Activated T-cell treated with anti-CD3 and anti-CD28 coated beads for 1 hour (primary cell): ENCODE measurements at places on chromosomes 3 and 15.

- DNase-seq = no peak
Measured at GRCh38 chr3:99741588-99741987, 76.1 kb upstream of the CMSS1 start.

DNA sequence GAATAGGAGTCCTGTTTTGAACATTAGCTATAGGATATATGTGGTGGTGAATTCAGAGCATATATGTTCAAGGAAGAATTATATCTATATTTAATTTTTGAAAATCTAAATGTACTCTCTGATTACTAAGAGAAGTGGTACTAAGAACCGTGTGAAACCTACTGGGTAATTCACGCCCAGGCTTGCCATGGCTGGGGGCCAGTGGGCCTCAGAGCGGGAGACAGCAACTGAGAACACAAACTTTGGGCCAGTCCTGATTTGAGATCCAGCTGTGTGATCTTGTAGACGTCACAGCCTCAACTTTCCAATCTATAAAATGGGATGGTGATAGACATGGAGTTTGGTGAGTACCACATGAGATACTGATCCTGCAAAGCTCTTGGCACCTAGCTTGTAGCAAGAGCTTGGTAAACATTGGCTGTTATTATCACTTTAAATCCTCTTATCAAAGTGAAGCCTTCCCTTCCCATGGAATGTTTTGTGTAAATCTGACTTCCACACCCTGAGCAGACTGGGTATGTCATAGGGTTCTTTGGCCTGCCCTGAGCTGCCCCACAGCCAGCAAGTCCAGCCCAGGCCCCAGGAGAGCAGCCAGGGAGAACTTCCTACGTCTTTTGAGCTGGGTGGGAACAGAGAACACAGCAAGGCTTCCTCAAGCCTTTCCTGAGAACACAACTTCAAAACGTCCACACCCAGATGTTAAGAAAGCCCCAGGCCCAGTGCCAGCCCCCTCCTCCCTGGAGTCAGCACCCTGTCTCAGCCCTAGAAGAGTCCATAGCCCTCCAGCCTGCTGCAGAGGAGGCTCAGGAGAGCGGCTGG is 8.2 kb upstream of the PAQR5 start:
- DNase-seq = no peak

- DNase-seq = no peak
Measured at GRCh38 chr15:48559285-48559684, 86.2 kb downstream of the FBN1 start.

DNA sequence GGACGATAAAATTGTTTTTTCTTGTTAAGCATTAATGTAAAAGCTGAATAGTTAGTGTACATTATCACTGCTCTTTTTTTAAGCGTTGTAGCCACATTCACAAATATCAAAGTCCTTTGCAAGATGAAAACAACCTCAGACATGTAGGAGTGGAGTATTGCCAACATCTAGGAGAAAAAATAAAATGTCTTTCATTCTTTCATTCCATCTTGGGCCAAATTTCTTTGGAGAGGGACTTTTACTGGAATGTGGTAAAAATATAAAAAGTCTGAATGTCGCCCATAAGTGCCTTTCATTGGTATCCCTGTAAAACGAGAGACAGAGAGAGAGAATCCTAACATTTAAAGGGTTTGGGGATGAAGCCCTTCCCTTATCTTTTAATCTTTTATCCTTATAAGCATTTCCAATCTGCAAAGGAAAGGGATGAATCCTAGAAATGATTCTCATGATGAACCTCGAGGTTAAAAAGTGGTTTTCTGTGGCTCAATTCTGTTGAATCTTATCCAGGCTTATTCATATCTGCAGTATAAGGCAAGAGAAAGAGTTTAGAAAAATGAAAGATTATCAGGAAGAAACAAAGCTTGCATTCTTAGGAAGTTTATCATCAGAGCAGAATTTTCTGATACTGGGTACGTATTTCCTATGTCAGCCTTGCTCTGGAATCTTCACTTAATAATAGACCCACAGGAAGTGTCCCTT is 1031.7 kb downstream of the MCTP2 start:
- DNase-seq = no peak

DNA sequence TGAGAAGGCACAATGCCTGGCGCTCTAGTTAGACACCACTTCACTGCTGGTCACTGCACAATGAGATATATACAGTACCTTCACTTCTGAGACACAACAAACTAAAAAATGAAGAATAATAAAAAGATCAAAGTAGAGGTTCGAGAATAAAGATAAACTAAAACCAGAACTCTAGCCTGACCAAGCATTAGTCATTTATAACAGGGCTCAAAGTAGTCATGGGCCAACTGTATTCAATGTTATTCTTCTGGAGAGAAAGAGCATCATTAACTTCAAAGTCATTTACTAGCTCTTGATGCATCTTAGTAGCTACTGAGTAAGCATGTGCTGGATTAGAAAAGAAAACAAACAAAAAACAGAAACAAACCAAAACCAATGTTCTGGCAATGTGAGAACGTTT is 145.2 kb downstream of the SSR3 start:
- no peak for DNase-seq
